Activated CD4-positive, alpha-beta T cell treated with anti-CD3 and anti-CD28 coated beads, Interleukin-10, Interleukin-2, amounts not matched to agents 100 ng/mL and 50 ng/mL, durations not matched to agents 16 hours and 8 hours (primary cell): ENCODE measurements at places on chromosomes 5 and 9.

GRCh38 chr9:110707419-110707818 lies 38.8 kb downstream of the MUSK start:
- DNase-seq: no peak

- DNase-seq: no peak
Observed at GRCh38 chr5:39024884-39025283, 49.3 kb downstream of the RICTOR start.

- DNase-seq: no peak
Observed at GRCh38 chr9:30244877-30245276, 2139.6 kb upstream of the ACO1 start.

GRCh38 chr9:79883073-79883645 lies 311.4 kb downstream of the TLE4 start:
- DNase-seq: peak; percentile 54

GRCh38 chr9:136805207-136805740 lies 2.5 kb upstream of the RABL6 start:
- DNase-seq: no peak

GRCh38 chr9:12643686-12644085 lies 49.5 kb upstream of the TYRP1 start:
- DNase-seq: no peak

DNA sequence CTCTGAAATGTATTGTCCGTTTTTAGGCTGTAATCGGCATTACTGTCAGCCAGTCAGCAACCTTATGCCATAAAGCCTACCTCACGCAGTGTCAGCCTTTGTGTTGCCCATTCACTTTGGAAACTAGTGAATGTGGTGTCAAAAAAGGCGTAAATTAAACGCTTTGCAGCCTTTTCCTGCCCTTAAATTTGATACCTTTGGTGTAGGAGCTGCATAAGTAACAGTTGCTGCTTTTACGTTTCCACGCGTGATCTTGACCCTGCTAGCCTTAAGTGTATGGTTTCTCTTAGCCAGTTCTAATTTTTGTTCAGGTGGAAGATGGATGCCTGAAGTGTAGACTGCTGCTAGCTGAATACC lies 257.7 kb downstream of the EPB41L4A start:
- no peak for DNase-seq

DNA sequence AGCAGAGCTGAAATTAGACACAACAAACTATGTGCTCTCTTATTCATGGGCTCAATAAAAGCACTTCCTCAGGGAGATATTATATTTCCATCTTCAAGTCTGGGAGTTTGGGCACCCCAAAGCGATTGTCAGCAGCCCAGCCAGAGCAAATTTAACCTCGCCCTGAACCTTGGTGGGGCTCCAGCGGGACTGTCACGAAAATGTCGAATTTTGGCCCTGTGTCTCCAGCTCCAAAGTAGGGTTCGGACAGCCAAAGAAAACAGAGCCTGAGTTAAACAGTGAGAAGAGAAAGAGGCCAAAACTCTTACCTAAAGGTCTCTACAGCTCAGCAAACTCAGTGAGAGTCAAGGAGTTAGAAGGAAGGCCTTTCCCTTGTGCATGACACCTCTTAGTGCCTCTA lies 432.9 kb downstream of the SPATA31D1 start:
- no peak for DNase-seq

DNA sequence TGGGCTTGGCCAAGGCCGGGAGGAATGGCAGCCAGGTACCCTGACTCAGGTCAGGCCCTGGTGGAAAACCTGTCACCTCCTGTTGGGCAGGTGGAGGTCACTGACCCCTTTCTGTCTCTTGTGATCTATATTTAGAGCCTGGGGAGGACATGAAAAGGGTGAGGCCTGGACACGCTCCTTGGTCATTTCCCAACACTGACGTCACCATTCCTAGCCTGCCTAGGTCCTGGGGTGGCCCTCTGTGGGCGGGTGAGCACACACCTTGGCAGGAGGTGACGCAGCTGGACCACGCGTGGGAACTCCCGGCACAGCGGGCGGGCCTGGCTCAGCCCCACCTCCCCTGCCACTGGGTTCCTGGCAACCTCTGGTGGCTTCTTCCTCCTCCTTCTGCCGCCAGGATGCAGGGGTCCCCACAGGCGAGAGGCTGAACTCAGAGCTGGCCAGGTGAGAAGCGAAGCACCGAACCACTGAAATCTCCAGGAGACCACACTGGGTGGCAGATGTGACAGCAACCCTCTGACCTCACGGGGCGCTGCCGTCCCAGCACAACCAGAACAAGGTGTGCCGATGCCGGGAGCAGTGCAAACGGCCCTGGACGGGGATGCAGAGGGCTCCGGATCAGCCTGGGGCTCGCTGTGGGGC lies 6.4 kb upstream of the RALGDS start:
- peak; percentile 44 for DNase-seq

DNA sequence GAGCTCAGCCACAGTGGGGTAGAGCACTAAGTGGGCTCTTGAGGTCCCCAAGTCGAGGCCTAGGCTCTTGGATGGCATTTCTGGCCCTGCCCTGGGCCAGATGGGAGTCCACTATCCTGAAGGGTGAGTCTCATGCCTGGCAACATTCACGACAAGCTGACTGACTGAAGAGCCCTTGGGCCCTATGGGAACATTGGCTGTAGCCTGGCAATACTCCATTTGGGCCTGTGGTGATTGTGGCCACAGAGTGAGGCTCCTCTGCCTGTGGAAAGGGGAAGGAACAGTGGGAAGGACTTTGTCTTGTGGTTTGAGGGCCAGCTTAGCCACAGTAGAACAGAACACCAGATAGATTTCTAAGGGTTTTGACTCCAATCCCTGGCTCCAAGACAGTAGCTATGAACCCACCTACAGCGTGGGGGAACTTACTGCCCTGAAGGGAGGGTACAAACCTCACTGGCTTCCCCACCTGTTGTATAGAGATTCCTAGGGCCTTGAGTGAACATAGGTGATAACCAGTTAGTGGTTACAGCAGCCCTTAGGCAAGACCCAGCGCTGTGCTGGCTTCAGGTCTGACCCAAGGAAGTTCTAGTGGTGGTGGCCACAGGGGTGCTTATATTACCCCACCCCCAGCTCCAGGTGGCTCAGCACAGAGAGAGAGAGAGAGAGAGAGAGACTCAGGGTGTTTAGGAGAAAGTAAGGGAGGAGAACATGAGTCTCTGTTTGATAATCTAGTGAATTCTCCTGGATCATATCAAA lies 72.4 kb downstream of the KIAA0825 start:
- DNase-seq: no peak

GRCh38 chr9:34986540-34987047 lies 3.0 kb upstream of the DNAJB5 start:
- DNase-seq: peak; percentile 39

- no peak for DNase-seq
Observed at GRCh38 chr5:11268891-11269290, 507.9 kb upstream of the DAP start.

- no peak for DNase-seq
Observed at GRCh38 chr9:109179801-109180523, 12.9 kb upstream of the FRRS1L start.

GRCh38 chr5:78574731-78575161 lies 73.8 kb downstream of the LHFPL2 start:
- peak; percentile 34 for DNase-seq

DNA sequence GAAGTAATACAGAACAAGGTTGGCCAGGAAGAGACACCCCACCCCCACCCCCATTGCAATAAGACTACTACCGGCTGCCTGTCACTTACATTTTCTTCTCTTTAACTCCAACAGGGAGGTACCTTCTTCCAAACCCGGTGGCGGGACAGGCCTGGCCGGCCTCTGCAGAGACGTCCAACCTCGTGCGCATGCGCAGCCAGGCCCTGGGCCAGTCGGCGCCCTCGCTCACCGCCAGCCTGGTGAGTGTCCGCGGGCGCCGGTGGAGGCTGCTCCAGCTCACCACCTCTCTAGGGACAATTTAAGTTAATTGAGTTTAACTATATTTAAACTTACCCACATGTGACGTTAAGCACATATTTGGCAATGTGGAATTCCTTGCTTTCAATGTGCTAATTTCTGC lies 192.4 kb downstream of the MAST4 start:
- no peak for DNase-seq

- peak; percentile 64 for DNase-seq
Observed at GRCh38 chr9:98075332-98075805, 18.8 kb downstream of the NANS start.

DNA sequence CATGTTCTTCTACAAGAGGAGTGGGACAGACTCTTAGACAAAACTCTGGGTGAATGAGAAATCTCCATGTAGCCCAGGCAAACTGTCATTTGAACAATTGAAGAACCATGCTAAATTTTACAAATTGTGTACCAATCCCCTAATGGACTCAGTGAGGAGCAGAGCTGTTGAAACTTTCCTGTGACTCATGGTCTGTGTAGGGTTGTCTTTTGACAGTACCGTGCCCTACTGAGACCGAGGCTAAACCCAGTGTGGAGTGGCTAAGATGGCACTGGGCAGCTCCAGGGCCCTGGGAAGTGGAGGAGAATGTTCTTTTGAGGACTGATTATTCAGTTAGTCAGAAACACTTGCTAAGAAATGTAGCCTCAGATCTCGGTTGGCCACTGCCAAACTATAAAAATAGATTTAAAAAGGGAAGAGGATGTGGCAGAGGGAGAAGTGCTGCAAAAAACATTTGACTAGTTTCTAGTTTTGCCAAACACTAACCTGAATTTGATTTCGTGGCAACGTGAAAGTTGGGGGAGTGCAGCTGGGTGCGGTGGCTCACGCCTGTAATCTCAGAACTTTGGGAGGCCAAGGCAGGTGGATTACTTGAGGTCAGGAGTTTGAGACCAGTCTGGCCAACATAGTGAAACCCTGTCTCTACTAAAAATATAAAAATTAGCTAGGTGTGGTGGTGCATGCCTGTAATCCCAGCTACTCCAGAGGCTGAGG lies 24.7 kb downstream of the POU4F3 start:
- no peak for DNase-seq
